NCI-H187 (cell line): ENCODE measurements at places on chromosomes 5 and 9.

DNA sequence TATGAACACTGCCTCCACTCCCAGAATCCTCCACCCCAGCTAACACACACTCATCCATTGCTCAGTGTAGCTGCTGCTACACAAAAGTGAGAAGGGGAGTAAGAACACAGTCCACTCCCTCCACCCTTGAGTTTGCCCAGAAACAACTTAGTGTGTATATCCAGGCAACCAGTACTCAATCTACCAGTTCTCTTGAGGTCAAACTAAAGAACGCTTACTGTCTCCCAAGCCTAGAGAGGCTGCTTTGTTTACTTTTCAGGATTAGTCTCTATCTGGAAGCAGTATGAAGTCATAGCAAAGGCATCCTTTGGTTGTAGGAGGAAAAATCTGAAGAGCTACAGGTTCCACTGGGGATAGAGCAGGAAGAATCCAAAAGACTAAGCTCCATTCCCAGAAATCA lies 296.3 kb downstream of the KCNN2 start:
- no peak for DNase-seq

GRCh38 chr5:104297076-104297475 lies 734.5 kb upstream of the NUDT12 start:
- no peak for DNase-seq

GRCh38 chr5:25754895-25755294 lies 1110.1 kb upstream of the CDH10 start:
- no peak for DNase-seq

- no peak for DNase-seq
Measured at GRCh38 chr9:69293156-69293555, 31.9 kb upstream of the ENTREP1 start.

- no peak for DNase-seq
Measured at GRCh38 chr5:177100714-177101121, 14.0 kb downstream of the FGFR4 start.

GRCh38 chr5:122085041-122085440 lies 7.0 kb upstream of the LOX start:
- no peak for DNase-seq

DNA sequence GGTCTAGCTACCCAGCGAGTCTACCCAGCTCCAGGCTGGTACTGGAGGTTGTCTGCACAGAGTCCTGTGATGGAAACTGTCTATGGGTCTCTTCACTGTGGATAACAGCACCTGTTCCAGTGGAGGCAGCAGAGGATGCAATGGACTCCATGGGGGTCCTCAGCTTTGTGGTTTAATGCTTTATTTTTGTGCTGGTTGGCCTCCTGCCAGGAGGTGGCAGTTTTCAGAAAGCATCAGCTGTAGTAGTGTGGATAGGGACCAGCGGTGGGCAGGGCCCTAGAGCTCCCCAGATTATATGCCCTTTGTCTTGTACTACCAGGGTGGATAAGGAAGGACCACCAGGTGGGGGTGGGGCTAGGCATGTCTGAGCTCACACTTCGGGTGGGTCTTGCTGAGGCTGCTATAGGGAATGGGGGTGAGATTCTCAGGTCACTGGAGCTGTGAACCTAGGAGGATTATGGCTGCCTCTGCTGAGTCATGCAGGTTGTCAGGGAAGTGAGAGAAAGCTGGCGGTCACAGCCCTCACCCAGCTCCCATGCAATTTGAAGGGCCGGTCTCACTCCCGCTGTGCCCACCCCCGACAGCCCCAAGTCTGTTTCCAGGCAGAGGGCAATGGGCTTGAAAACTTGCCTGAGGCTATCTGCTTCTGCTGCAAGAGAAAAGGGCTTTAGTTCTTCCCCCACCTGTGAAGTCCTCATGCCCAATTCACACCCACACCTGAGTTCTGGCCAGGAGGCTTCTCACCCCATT lies 397.1 kb downstream of the TLE1 start:
- DNase-seq, result no peak

GRCh38 chr5:141811287-141812155 lies 66.7 kb downstream of the PCDH1 start:
- DNase-seq, result no peak

DNA sequence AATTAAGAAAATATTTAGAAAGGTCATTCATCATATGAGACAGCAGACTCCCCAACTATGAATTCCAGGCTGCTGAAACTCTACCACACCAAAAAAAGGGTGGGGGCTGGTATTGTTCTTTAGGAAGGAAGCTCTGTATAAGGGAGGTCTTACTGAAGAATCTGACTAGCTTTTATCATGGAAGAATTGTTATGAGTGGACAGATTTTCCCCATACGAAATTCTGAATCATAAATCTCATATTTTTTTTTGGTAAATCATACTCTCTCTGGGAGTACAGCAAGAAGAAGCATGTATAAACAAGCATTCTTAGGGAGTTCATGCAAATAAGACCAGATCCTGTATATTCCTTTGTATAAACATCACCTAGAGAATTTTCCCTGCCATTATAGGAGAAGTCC lies 220.0 kb downstream of the SLC12A2 start:
- DNase-seq, result no peak

DNA sequence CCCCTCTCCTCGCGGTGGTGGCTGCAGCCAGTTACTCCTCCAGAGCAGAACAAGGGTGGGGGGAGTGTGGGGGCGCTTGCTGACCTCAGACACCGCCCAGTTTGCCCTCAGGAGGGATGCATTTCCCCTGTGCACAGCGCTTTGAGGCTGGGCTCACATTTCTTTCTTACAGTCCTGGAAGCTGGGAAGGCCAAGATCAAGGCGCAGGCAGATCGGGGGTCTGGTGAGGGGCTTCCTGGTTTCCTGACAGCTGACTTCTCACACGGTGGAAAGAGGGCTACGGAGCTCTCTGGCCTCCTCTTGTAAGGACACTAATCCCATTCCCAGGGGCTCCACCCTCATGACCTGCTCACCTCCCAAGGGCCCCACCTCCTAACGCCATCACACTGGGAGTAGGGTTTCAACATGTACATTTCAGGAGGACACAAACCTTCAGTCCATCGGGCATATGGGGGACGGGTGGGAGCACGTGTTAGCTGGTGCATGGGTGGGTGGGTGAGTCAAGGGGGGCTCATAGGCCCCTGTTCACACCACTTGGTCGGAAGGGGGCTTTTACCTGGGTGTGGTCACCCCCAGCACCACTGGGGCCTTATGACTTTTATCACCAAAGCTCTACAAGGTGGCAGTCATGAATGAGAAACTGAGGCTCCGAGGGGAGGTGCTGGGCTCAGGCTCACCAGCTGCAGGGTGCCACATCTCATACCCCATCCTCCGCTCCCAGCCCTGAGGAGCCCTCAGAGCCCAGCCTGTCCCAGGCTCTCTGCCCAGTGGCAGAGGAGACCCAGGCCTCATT lies 7.7 kb upstream of the SCGB3A1 start:
- DNase-seq, result no peak

DNA sequence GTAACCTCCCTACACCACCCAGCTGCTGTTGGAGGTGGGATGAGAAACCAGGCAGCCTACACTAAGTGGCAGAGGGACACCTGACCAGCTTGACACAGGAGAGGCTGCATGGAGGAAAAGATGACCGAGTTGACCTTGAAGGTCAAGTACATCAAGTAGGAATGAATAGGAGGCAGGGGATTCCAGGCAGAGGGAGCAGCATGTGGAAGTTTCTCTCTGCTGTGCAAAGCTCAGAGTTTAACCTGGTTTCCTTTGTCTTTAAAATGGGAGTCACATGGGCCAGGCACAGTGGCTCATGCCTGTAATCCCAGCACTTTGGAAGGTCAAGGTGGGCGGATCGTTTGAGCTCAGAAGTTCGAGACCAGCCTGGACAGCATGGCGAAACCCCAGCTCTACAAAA lies 32.6 kb downstream of the SPRY4 start:
- no peak for DNase-seq

- no peak for DNase-seq
Measured at GRCh38 chr9:27368316-27368985, 71.5 kb upstream of the EQTN start.

GRCh38 chr5:16737620-16738364 lies 121.0 kb upstream of the RETREG1 start:
- DNase-seq, result no peak

GRCh38 chr5:129460936-129461710 lies 1.0 kb downstream of the ADAMTS19 start:
- DNase-seq, result no peak

GRCh38 chr9:91773156-91773555 lies 176.9 kb downstream of the ROR2 start:
- DNase-seq, result no peak
